PC-3 (cell line): ENCODE measurements at places on chromosomes 16 and 17.
A peak's percentile ranks its signal among the peaks of the same experiment; 100 is the strongest.

- no peaks in the 10 kb centered on the region for H3K36me3 ChIP-seq
- no peak for DNase-seq
- H3K4me1 ChIP-seq = no peaks in the 10 kb centered on the region
- no peak overlapping the region for H3K4me3 ChIP-seq
- no peak overlapping the region for H3K27ac ChIP-seq
- H3K27me3 ChIP-seq = no peaks in the 10 kb centered on the region
Measured at GRCh38 chr16:62760398-62760797, 724.2 kb upstream of the CDH8 start.

- peak; percentile 25 for DNase-seq
- H3K36me3 ChIP-seq = no peaks in the 10 kb centered on the region
- no peak overlapping the region for H3K27ac ChIP-seq
- H3K27me3 ChIP-seq = no peaks in the 10 kb centered on the region
Measured at GRCh38 chr17:39671651-39672521, 3.6 kb downstream of the PNMT start.

GRCh38 chr17:8956465-8956902, 9.0 kb downstream of the PIK3R5 start:
- no peak overlapping the region for H3K4me3 ChIP-seq
- H3K36me3 ChIP-seq = no peaks in the 10 kb centered on the region
- no peak overlapping the region for H3K27ac ChIP-seq
- DNase-seq = no peak
- no peaks in the 10 kb centered on the region for H3K4me1 ChIP-seq

DNA sequence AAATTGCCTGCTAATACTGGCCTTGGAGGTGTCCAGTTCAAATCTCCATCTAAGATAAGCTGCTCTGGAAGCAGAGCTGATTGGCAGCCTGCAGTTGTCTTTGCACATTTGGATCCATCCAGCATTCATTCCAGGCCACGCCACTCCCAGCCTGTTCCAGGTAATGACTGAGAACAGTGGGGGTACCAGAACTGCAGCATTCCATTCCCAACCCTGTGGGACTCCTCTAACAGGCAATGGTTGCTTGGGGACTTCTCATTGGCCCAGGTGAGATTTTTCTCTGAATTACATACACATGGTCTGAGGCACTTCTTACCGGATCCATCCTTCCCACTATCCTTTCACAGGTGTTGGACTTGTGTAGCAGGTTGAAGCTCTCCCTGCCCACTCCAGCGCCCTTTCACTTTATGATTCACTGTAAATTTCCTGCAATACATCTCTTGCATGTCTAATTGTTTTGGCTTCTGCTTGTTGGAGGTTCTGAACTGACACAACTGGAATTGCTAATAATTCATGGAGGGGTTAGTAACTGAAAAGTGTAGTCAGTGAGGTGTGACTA, 206.1 kb upstream of the ZFHX3 start:
- no peak overlapping the region for H3K4me3 ChIP-seq
- H3K27ac ChIP-seq = no peak overlapping the region
- no peak for DNase-seq
- no peaks in the 10 kb centered on the region for H3K36me3 ChIP-seq
- peaks cover 8% of the 10 kb centered on the region; the same call in 1 of the 2 replicates for H3K27me3 ChIP-seq

DNA sequence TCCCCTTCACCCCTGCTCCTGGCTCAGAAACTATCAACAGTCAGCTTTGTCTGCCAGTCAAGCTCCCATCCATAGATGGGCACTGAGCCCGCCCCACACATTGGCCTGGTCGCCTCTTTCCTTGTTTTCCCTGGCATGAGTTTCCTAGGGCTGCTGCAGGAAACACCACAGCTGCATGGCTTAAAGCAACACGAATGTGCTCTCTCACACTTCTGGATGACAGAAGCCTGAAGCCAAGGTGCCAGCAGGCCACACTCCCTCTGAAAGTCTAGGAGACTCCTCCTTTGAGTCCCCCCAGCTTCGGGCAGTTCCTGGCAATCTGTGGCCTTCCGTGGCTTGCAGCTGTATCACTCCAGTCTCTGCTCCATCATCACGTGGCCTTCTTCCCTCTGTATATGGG, 69.9 kb downstream of the TBC1D16 start:
- no peak overlapping the region for H3K27ac ChIP-seq
- no peaks in the 10 kb centered on the region for H3K27me3 ChIP-seq
- H3K4me3 ChIP-seq = no peak overlapping the region
- H3K4me1 ChIP-seq = peaks cover 7% of the 10 kb centered on the region

- peaks cover 6% of the 10 kb centered on the region; the same call in 1 of the 2 replicates for H3K4me1 ChIP-seq
- peak; percentile 55 for DNase-seq
- no peak overlapping the region for H3K4me3 ChIP-seq
Measured at GRCh38 chr16:56245197-56245596, 53.9 kb downstream of the GNAO1 start.

GRCh38 chr16:11004351-11004750, 60.0 kb downstream of the CLEC16A start:
- DNase-seq = no peak
- no peaks in the 10 kb centered on the region for H3K27me3 ChIP-seq
- peaks cover 12% of the 10 kb centered on the region; the same call in 1 of the 2 replicates for H3K4me1 ChIP-seq
- H3K36me3 ChIP-seq = no peaks in the 10 kb centered on the region

- H3K27ac ChIP-seq = 0 out of 2 replicates have a peak within 1 kb of the TSS, but pooled peaks have one; percentile 8
- H3K4me1 ChIP-seq = peaks cover 46% of the 10 kb centered on the region
- H3K36me3 ChIP-seq = no peaks in the 10 kb centered on the region
Measured at GRCh38 chr17:29592850-29593551, at the start of gene ANKRD13B. Gene ANKRD13B (plus strand): TSS chr17:29593132. CDS start chr17:29593622, 490 bp downstream.

GRCh38 chr17:39926588-39927100, 757 bp downstream of the ORMDL3 start:
- peak; percentile 21 for DNase-seq
- peaks cover 43% of the 10 kb centered on the region for H3K4me1 ChIP-seq
- peak overlapping the region; percentile 93 for H3K4me3 ChIP-seq
- H3K27ac ChIP-seq = no peak overlapping the region

DNA sequence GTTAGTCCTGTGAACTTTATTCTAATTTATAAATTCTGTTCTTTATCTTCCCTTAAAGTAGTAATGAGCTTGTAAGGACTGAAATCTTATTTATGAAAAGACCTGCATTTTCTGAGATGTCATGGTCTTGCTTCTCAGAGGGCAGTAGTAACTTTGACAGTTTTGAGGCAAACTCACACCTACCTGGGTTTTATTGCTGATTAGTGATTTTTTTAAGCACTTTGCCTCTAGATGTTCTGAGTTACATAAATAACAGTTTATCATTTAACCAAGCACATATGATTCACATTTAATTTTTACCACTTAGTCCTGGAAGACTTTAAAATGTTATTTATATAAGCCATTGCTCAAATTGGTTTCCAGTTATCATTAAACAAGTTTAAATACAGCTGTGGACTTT, 10.7 kb downstream of the DUSP14 start:
- no peaks in the 10 kb centered on the region for H3K36me3 ChIP-seq
- DNase-seq = no peak
- no peak overlapping the region for H3K4me3 ChIP-seq
- no peaks in the 10 kb centered on the region for H3K4me1 ChIP-seq

DNA sequence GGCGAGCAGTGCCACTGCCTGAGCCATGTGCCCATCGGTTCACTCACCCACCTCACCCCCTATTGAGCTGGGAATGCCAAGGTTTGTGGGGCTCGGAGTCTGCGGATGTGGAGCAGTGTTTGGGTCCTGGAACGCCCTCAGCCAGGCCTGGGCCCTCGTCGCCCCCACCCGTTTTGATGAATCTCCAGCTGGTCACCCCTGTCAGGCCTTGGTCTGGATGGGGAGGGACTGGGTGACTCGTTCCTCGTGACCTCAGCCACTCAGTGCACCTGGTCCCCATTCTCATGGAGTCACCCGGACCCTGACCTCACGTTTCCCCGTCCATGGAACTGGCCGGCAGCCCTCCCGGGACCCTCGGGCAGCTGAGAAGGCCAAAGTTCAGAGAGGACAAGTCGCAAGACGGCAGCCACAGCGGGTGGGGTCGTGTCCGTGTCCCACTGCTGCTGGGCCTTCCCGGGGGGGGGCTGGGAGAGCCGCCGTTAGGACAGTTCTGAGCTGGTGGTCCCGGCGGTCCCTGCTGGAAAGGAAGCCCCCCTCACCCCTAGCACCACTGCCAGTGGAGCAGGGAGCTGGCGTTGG, 23.2 kb downstream of the GSE1 start:
- no peak for DNase-seq
- no peak overlapping the region for H3K4me3 ChIP-seq
- H3K27me3 ChIP-seq = no peaks in the 10 kb centered on the region
- H3K4me1 ChIP-seq = no peaks in the 10 kb centered on the region

- DNase-seq = no peak
- no peaks in the 10 kb centered on the region for H3K36me3 ChIP-seq
- H3K27me3 ChIP-seq = no peaks in the 10 kb centered on the region
- no peak overlapping the region for H3K27ac ChIP-seq
- peaks cover 15% of the 10 kb centered on the region for H3K4me1 ChIP-seq
Measured at GRCh38 chr16:3112881-3113574, 642 bp downstream of the ZNF205 start.
